ENCODE measurements at places on chromosomes 11 and 22. TPM values are rescaled to one million over a fixed set of nuclear protein-coding genes. Genes with fewer than 3 reads are reported as not detected.

The C1QTNF4 gene
- not detected for total RNA-seq

The CARD10 gene
- 5.6 TPM for total RNA-seq

GRCh38 chr11:132231656-132232347 lies 861.4 kb downstream of the NTM start:
- no peak for DNase-seq

GRCh38 chr11:97354576-97354975 lies 964.8 kb downstream of the JRKL start:
- no peak for DNase-seq

- DNase-seq: no peak
Observed at GRCh38 chr11:57647960-57648800, 1.5 kb downstream of the YPEL4 start.

DNA sequence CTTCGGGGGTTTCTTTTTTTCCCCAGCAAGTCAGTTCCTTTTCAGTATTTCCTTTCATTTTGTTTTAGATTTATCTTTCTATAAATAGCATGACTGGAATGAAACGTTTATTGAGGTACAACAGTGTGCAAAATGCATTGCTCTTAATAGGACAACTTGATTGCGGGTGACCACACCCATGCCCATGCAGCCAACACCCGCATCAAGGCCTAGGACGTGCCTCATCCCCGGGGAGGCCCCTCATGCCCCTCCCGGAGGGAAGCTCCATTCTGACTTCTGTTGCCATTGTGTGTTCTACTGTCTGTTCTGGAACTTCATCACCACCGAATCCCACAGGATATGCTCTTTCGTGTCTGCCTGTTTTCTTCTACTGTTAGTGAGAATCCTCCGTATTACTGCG lies 82.2 kb downstream of the RPS6KA4 start:
- DNase-seq: no peak

GRCh38 chr11:121721448-121721847 lies 268.7 kb upstream of the SORL1-AS1 start:
- DNase-seq: no peak

DNA sequence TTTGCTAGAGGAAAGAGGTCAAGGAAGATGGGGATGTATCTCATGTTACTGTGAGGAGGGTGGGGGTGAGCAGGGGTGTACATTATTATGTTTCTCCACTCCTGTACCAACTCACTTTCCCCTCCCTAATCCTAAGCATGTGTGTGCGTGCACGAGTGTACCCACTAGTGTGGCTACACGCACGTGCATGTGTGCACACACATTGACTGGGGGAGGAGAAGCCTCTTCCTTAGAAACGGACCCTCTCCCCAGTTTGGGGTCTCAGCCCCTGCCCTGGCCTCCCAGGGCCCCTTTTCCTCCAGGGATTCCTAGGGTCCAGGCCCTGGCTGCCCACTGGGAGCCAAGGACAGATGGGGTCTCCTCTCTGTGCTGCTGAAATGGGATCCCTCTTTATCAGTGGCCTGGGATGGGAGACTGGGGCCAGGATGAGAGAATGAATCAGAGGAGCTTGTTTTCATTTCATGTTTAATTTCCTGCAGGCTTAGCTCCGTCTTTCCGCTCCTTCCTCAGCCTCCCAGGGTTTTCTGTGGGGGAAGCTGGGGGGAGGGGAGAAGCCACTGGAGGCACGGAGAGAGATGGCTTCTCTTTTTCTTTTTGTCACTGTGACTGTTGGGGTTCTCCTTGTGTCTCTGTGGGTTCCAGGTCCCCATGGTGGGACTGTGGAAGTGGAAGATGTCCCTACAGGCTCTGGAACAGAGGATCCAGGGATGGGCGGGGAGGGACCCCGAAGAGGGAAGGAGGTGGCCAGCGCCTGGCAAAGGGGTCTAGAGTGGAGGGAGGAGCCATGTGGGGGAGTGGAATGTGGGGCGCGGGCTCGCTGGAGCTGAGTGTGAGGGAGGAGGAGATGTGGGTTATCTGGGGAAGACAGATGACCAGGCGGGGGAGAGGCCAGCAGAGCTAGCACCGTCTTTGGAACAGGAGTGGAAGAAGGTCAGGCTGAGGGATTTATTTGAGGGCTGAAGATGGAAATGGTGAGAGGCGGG lies 40.3 kb downstream of the ALX4 start:
- no peak for DNase-seq

GRCh38 chr22:39367035-39367434 lies 17.2 kb downstream of the SYNGR1 start:
- no peak for DNase-seq

DNA sequence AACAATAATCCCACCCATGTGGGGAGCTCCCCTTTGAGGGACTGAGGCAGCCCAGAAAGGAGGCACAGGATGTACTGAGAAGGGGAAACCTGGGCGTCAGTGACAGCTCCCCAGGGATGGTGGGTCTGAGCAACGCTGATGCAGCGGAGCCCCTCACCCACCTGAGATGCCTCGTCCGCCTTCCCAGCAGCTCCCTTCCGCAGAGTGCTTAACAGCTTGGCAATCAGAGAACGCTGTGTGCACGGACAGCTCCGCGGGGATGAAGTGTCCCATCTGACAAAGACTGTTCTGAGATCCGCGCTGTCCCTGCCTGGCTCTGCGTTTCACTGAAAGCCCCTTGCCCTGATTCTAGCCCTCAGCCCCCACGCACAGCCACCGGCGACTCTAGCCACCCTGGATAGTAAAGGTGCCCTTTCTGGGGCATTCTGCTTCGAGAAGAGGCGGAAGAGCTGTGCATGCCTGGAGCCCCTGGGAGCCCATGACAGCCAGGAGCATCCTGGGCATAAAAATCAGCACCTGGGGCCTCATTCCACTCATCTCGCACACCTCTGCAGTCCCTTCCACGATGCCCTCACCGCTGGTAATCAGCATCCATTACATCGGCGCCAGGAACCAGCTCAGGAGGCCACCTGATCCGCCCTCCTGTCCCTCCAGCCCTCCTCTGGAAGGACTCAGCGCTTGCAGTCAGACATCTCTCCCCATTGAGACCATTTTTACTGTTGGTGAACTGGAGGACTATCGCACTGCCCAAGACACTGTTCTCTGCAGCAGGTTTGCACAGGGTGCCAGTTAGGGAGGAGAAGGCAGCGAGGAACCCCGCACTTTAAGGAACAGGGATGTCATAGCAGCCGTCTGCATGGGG lies 10.7 kb downstream of the KCNJ5 start:
- DNase-seq: no peak

- no peak for DNase-seq
Observed at GRCh38 chr22:37464181-37464580, 22.0 kb downstream of the MFNG start.

GRCh38 chr11:22389526-22390282 lies 51.5 kb downstream of the SLC17A6 start:
- DNase-seq: no peak

All from HFFc6 (cell line).